Glomerular endothelial cell (primary cell): ENCODE measurements at places on chromosomes 5 and 9.

DNA sequence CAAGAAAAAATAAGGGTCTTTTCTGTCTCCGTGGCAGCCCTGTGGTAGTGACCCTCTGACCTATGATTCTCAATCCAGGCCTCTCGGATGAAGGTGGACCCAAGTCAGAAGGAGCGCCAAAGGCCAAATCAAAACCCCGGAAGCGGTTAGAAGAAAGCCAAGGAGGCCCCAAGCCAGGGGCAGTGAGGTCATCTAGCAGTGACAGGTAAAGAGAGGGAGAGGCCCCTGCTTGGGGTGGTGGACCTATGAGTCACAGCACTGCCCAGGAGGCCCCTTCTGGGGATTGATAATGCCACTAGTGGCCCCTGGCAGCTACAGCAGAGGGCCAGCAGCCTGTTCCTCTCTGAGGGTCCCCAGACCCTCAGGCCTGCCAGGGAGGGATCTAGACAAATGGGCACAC is 6.4 kb upstream of the SLC2A8 start:
- no peak for DNase-seq

- no peak for DNase-seq
Measured at GRCh38 chr9:130770679-130771442, 64.2 kb upstream of the ABL1 start.

GRCh38 chr5:38601863-38602298 is 45.4 kb upstream of the LIFR start:
- DNase-seq, result no peak

DNA sequence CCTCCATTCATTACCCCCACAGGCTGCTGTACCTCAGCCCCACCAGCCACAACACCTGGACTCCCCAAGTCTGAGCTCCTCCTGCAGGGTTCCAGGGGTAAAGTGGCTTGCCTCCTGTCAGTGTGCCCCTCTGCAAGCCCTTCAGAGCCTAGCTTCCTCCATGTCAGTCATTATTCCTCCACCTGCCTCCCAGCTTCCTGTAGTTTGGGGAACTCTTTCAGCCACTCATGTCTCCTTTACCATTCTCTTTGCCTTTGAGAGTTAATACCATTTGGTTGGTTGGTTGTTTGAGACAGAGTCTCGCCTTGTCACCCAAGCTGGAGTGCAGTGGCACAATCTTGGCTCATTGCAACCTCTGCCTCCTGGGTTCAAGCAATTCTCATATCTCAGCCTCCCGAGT is 36.2 kb downstream of the IRF1 start:
- DNase-seq, result no peak

- no peak for DNase-seq
Measured at GRCh38 chr5:55763746-55764420, 26.0 kb downstream of the DDX4 start.

GRCh38 chr9:93243112-93243511 is 59.2 kb downstream of the WNK2 start:
- DNase-seq, result no peak

DNA sequence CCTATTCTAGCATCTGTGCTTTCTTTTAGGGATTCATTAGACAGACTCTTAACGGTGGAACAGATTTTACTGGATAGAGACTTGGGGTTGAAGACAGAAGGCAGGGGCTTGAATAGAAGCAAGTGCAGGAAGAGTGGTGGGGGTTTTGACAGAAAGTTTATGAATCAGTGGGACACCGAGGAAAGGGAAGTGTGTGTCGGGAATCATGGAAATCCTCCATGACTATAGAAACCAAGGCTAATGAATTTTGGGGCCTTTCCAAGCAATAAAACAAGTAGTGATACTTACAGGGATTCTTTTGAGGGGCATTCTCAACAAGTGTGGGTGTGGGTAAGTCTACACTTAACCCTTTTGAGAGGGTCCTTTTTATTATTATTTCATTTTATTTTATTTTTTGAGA is 12.8 kb downstream of the BASP1 start:
- DNase-seq, result no peak

DNA sequence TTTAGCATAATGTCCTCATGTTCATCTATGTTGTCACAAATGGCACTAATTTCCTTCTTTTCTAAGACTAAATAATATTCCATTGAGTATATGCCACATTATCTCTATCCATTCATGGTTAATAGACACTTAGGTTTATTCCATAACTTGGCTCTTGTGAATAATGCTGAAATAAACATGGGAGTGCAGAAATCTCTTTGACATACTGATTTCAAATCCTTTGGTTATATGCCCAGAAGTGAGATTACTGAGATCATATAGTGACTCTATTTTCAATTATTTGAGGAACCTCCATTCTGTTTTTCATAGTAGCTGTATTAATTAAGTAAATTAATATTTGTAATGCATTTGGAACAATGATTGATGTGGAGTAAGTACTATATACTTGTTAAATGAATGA is 13.0 kb downstream of the SMIM3 start:
- DNase-seq, result no peak

- DNase-seq, result no peak
Measured at GRCh38 chr9:121437891-121438290, 61.8 kb downstream of the GGTA1 start.

DNA sequence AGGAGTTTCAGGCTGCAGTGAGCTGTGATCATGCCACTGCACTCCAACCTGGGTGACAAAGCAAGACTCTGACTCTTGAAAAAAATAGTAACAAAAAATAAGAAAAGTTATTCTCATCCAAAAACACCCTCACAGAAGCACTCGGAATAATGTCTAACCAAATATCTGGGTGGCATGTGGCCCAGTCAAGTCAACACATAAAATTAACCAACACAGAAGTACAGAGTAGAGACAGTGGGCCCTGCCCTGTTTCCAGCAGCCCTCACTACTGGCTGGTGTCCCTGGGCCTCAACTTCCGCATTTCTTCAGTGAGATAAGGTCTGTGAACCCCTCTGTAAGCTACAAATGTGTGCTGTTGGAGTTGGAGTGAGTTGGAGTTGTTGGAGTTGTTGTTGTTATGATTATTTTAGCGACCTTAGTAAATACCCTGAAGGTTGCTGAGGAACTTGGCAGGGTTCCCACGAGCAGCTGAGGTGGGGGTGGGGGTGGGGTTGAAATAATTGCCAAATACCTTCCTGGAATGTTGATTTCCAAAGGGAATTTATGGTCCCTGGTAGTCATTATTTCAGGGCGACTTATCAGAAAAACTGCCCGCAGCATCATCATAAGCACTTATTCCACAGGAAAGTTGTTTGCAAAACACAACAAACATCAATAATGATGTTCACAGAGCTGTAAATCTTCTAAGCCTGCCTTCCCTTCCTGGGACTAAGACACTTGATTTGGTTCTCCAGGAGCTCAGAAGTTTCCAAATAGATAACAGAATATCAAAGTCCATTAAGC is 30.2 kb downstream of the C5orf15 start:
- DNase-seq, result no peak

GRCh38 chr5:180699042-180699441 is 40.8 kb downstream of the OR2Y1 start:
- DNase-seq, result no peak

DNA sequence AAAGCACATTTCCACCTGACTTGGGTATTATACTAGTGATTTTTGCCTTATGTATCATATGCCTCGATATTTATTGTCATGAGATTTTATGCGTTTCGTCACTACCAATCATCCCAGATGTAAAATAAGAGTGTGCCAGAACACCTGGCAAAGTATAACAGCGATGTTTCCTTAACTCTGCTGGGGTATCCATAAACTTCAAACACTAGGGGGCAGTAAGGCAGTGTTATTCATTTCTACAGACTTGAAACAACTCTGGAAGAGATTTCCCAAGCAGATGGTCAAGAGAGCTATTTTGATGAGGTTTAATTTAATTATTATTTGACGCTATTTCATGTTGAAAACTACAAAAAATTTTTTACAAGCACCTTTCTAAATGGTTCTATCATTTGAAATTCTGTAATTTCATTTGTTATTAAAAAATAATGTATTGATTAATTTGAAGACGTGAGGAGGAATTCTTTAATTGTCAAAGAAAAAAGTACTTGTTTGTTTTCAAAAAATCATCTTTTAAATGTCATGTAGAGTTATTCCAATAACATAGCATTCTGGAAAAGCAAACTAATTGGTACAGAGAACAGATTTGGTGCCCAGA is 388.5 kb upstream of the CTNND2 start:
- no peak for DNase-seq

GRCh38 chr5:82603033-82603987 is 325.2 kb upstream of the RPS23 start:
- no peak for DNase-seq

DNA sequence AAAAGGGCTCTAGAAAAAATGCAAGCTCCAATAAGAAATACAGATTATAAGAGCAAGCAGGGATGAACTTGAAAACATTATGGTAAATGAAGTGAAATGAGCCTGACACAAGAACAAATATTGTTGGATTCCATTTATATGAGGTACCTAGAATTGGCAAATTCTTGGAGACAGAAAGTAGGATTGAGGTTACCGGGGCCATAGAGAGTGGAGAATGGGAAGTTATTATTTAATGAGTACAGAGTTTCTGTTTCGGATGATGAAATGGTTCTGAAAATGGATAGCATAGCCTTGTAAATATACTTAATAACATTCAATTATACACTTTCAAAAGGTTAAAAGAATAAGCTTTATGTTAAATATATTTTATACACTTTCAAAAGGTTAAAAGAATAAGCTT is 75.6 kb upstream of the SLC12A2 start:
- DNase-seq, result no peak

- DNase-seq, result no peak
Measured at GRCh38 chr5:96794757-96795156, 13.0 kb downstream of the ERAP1 start.

- no peak for DNase-seq
Measured at GRCh38 chr5:179130101-179130681, 70.0 kb downstream of the ZNF354C start.

- no peak for DNase-seq
Measured at GRCh38 chr9:5310851-5311250, 6.3 kb upstream of the RLN2 start.

GRCh38 chr5:3452622-3453021 is 143.0 kb upstream of the IRX1 start:
- DNase-seq, result no peak

DNA sequence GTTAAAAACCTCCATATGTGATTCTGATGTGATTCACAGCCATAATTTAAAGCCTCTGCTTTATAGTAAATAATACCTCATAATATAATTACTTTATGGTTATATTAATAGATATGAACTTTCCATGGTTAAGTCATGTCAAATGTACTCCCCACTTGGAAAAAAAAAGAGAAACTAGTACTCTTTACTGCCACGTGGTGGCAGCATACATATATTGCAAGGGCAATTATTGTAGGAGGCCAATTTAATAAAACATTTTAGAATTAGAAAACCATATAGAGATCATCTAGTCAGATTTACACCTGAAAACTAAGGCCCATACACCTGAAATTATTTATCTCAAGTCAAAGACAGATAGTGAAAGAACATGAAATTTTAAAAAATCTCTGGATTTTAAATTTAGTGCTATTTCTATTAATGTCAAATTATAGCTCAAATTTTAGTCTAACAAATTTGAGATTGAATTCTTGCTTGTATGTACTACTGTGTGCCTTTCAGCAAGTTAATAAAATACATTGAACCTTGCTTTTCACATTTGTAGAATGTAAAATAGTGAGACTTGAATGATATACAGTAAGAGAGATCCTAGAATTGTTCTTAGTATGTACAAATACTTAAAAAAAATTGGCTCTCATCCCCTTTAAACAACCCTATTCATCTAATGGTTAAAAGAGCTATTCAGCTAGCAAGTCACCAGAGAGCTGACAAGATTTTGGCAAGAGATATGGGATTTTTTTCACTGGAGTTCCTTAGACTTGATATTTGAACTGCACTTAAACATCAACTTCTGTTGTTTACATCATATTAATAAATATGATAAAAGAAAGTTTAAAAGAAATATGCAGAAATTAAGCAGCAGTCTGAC is 603.8 kb downstream of the TLE4 start:
- DNase-seq, result peak; percentile 5

DNA sequence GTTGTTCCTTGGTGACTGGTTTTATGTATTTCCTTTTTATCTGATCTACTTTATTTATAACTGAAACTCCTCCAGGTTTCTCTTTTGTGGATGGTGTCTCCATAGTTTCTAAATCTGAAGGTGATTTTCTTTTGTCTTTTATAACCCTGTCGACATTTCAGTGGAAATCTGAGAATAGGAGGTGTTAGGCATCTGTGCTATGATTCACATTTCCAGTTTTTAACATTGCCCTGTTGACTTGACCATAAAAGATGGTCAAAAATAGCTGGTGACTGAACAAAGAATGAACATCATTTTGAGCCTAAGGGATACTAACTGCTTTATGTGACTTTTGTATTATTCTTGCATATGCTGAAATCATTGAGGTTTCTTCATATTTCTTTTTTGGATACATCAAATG is 190.5 kb downstream of the PCSK1 start:
- DNase-seq, result no peak

DNA sequence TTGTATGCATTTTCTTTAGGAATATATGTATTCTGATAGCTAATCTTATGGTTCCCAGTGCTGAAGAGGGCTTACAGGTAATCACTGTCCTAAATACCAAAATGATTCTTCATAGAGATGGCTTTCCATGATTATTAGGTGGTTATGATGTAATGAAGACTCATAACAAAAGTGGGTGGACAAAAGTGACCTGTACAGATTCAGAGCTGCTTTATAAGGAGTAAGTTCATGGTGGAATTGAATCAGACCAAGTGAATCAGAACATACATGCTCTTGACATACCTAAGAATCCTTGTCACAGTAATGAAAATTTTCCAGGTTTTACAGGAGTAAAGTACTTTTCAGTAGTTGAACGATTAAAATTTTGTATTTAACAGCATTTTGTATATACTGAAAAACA is 105.6 kb downstream of the NIPBL start:
- no peak for DNase-seq

- DNase-seq, result no peak
Measured at GRCh38 chr9:93422977-93423616, 28.4 kb upstream of the FAM120A start.

DNA sequence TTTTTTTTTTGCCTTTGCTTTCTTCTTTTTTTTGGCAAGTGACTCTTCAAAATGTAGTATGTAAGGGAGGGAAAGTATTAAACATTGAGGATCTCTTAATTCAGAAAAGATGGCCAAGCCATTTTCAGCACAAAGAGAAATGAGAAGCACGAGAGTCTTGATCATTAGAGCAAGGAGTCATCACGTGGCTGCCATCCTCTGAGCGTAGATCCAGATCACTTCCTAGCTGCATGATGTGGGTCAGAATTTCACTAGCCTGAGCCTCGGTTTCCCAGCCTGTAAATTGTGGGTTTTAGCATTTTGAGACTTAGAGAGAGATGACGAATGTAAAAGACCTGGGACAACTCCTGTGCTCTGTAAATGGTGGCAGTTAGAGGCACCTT is 312.9 kb downstream of the ARHGEF28 start:
- DNase-seq, result no peak

- no peak for DNase-seq
Measured at GRCh38 chr5:1777281-1778137, 22.1 kb downstream of the MRPL36 start.
